ENCODE measurements at places on chromosomes 4 and X.

- DNase-seq, result no peak
These were observed 143.0 kb upstream of the MAOA start for GRCh38 chrX:43513085-43513484.

GRCh38 chr4:169707958-169708643, 49.6 kb downstream of the HPF1 start:
- no peak for DNase-seq

- no peak for DNase-seq
These were observed 126.8 kb downstream of the GPR143 start for GRCh38 chrX:9638871-9639270.

DNA sequence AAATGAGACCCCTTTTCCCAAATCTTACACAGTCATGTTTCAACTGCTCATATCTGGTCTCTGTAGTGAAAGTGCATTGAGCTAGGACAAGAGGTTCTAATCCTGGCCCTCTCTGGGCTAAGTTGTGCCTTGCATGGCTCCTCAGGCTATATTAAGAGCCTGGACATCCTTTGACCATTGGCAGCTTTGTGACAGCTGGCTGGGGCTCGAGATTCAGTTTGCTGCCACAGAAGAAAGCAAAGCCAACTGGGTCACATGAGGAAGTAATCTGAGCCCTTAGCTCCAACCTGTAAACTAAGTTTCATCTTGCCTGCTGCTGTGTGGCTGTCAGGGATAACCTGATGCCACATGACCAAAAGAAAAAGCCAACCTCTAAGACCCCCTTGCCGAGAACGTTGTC, 51.8 kb upstream of the JADE1 start:
- DNase-seq, result no peak

DNA sequence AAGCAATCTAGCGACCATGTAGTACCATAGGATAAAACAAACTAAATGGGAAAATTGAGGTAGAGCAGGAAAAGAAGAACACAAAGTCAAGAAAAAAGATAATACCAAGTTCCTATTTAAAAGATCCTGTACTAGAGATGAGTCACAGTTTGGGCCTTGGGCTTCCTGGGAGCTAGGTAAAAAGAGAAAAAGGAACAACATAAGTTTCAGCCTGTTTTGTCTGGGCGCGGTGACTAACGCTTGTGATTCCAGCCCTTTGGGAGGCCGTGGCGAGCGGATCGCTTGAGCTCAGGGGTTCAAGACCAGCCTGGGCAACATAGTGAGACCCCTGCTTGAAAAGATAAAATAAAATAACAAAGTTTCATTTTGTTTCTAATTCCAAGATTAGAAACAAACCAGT, 14.0 kb upstream of the TMEM156 start:
- DNase-seq, result no peak

DNA sequence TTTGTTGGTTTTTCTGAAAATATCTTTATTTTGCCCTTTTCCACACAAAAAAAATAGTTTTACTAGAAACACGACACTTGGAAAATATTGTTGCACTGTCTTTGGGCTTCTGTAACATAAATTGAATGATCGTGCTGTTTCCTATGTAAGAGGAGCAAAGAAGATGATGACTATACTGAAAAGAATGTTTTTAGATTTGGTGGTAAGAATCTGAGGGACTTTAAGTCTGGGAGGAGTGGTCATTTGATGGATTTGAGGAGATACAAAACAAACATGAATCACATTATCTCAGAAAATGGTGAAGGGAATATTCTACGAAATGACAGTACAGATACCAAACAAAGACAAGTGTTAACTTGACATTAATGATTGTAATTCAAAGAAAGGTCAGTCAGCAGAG, 328.8 kb downstream of the ADAM29 start:
- DNase-seq, result no peak

DNA sequence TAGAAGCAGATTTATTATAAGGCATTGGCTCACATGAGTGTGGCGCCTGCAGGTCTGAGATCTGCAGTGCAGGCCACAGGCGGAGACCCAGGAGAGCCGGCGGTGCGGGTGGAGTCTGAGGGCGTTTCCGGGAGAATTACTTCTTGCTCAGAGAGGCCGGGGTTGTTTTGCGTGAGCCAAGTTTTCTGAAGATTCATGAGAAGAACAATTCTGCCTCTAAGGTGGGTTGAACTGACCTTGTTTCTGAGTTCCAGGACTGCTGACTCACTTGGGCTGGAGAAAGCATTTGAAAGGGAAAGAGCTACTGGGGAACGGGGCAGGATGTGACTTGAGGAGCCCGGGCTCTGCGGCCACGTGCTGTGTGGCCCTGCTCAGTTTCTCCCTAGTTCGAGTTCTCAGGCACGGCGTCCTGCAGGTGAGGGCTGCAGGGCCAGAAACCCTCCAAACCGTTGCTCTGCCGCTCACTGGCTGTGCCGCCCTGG, 36.7 kb upstream of the SORCS2 start:
- no peak for DNase-seq

- DNase-seq, result no peak
These were observed 92.6 kb downstream of the IL13RA2 start for GRCh38 chrX:114924856-114925255.

DNA sequence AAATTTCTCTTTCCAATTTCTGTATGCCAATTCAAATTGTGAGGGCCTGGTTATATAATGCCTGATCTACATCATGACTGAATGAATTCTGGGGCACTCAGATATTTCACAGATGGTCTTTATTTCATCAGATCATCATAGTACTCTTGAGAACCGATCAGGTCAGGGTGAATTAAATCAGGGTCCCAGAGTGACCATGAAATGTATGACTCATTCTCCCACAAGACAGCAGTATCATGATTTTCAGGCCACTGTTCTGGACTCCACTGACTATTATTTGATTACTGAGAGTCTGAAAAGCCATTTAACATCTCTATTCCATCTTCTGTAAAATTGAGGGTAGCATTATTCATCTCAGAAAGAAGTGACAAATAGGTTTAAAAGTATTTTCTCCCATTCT, 471.5 kb downstream of the ADGRL3 start:
- no peak for DNase-seq

DNA sequence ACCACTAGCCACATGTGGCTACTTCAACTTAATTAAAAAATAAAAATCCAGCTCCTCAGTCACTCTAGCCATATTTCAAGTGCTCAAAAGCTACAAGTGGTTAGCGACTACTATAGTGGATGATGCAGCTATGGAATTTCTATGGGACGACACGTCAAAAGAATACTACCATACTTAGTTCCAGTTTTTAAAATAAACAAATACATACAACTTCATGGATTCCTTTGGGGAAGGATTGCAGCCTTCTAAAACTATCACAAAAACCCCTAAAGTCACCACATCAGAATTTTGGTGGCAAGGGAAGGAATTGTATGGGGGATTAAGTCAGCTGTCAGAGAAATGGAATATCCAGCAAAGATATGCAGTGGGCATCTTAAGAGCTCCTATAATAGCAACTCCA, 6.5 kb downstream of the ZNF280C start:
- DNase-seq, result no peak

DNA sequence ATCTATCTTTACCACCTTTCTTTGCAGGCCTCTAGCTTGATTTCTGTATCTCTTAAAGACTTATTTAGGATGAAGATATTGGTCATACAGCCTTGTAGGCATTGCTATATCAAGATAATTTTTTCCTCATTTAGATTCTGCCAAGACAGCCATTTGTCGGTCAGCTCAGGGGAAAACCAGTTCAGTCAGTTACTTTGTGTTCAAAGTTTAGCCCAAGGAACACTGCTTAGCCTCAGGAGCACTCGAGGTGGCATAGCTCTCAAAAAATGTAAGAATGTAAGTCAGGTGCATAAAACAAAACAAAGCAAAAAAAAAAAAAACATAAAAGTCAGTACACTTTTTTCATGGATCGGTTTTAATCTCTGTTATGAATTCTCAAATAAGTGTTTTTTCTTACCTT, 43.4 kb downstream of the NRK start:
- no peak for DNase-seq

- no peak for DNase-seq
These were observed 591.5 kb downstream of the PPARGC1A start for GRCh38 chr4:23298371-23298770.

GRCh38 chrX:154602226-154602625, 16.9 kb downstream of the CTAG1B start:
- DNase-seq, result no peak

DNA sequence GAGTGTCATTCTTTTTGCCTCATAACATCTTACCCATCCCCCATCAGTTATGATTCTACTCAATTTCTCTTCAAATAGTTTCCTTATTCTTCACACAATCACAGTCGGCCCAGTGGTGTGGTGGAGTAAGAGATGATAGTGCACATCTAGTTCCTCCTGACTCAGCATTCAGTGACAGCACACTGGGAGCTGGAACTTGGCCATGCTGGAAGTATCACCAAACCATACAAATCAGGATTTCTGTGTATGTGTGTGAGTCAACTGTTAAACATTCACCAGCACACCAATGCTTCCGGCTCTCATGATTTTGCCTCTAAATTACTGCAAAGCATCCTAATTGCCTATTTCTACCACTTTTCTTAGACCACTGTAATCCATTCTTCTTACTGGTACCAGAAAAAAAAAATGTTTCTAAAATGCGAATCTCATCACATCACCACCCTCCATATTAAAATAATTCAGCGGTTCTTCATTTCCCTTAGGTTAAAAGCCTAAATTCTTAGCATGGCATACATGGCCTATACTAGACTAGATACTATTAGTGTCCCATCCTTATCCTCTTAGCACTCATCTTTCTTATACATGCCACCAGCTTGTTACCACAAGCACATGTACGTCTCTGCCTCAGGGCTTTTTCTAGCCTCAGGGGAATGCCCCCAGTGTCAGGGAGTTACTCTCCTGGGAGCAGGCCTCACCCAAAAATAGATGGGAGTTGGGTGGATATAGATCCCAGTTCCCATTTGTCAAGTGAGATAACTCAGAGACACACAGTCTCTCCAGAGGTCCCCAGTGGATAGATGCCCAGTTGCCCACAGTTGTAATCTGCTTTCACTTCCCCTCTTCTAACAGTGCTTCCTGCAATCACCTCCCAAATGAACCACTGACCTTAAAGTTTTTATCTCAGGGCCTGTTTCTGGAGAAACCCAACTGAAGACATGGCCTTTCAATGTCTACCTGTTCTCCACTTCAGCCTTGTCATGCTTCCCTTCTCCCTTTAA, 49.2 kb upstream of the DDX53 start:
- DNase-seq, result no peak

All from stimulated activated CD8-positive, alpha-beta memory T cell treated with anti-CD3 and anti-CD28 coated beads, Interleukin-15, amount 100 ng/mL, for 1 hour (primary cell).